ENCODE measurements at places on chromosomes 5 and 9.

GRCh38 chr5:32030686-32031085 lies 143.4 kb downstream of the GOLPH3 start:
- DNase-seq = no peak

DNA sequence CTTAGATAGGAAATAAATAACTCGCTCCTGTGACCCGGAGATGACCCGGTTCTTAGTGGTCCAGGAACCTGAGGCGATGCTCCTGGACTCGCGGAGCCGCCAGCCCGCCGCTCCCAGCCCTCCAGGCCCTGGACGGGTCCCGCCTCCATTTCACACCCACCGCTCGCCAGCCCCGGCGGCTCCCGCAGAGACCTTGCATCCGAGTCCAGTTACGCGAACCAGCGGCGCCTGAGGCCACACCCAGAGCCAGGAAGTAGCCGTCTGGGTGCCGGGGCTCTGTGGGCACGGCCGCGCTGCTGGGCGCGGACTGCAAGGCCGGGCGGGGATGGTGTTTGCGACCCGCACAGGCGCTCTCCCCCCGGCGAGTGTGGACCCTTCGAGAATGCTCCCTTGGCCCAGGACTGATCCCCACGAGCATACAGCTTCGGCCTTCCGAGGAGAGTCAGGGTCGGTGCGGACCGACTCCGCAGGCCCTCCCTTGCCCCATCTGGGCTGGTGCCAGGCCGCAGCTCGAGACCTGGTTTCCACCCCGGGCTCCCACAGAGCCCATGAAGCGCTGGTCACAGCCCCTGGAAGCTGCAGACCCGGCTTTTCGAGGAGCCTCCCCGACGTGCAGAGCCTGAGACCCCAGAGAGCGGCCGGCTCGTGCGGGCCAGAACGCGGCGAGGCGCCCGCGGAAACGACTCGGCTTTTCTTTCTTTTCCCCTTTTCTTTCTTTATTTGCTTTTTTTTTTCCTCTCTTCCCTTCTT lies 5.2 kb upstream of the BARX1 start:
- DNase-seq = no peak

DNA sequence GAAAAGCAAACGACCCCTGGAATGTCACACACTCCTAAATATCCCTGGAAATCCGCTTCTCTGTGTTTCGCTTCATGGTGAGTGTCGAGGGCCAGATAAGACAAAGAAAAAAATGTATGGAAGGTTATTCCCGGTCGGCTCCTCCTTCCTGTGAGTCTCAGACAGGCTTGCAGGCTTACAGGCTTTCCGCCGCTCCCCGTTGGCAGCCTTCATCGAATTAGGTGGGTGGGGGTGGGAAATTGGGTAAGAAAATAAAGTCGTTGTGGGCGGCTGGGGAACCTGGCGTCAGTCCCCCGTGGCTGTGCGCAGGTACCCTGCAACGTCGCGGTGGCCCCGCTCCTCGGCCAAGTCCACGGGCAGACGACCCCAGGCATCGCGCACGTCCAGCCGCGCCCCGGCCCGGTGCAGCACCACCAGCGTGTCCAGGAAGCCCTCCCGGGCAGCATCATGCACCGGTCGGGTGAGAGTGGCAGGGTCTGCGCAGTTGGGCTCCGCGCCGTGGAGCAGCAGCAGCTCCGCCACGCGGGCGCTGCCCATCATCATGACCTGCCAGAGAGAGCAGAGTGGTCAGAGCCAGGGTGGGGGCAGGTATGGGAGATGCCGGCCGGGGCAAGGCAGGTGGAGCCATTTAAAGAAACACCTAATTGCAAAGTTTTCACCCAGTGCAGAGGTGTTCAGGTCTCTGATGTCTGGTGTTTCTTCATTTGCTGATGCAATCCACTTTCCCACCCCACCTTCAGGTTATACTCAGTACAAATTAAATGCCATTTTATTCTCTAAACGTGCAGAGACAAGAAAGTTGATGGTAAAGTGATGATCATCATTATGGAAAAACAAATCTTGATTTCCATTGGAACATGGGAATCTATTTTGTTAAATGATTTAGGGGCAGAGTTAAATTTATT lies 3.2 kb downstream of the CDKN2B start:
- no peak for DNase-seq

DNA sequence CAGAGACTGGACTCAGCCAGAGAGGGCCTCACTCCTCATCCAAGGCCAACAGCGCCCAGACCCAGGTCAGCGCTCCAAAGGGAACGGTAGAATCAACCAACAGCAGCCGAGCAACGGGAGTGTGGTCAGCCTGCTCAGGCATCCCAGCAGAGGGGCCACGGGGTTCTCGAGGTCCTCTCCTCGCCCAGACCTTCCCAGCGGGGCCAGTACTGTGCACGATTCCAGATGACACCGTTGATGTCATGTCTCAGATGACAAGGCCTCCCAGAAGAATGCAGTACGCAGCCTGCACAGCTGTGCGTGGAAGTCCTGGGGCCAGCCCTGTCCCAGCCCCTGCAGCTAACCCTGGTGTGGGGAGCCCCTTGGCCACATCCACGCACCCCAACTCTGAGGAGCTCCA lies 141.0 kb upstream of the PPP1R26 start:
- DNase-seq = no peak

DNA sequence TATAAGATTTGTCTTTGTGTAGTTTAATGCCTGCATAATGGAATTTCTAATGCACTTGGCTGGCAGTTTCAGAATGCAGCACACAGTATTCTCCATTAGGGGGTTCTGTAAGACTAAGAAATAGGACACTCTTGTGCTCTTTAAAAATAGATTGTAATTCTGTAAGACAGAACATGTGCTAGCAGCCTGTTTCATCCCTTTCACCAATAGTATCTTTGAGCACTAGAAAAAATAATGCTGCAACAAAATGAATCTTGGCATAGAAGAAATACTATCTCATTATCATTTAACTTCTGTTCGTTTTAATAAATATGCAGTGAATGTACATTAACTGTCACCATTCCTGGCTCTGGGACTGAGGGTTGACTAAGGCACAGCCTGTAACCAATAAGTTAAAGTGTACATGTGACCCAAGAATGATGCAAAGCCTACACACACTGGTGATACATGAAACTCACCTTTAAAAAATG lies 23.8 kb upstream of the ZNF622 start:
- DNase-seq = no peak

DNA sequence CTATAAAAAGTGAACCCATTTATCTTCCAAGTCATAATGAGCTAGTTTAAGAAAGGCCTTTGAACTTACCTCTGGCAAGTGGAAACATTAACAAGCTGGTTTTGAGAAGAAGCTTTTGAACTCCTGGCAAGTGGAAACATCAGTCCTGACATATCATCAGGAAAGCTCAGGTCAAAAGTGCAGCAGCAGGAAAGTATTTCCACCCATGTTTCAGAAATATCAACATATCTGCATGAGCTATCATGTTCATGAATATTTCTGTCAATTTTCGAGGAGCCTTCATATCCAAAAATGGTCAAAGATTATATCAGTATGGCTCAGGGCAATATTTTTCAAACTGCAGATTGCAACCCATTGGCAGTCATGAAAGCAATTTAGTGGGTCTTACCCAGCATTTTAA lies 133.9 kb downstream of the PLK2 start:
- no peak for DNase-seq

- no peak for DNase-seq
Observed at GRCh38 chr5:138459311-138459933, 5.9 kb upstream of the EGR1 start.

- no peak for DNase-seq
Observed at GRCh38 chr9:2810420-2811075, 33.3 kb downstream of the PUM3 start.

DNA sequence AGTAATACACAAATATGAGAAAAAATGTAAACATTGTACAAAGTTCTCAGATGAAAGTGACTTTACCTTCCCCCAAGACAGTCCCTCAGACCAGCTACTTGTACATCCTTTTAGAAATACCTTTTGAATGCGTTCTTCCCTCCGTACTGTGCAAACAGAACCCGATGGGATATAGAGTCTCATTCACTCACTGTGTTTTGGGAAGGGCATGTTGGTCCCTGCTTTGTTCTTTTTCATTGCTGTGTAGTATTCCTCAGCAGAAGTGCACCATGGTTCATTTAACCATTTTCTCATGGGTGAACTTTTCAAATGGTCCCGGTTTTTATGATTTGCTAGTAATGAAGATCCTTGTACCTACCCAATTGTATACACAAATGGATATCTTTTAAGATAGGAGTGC lies 94.4 kb downstream of the ANKRD33B start:
- no peak for DNase-seq

DNA sequence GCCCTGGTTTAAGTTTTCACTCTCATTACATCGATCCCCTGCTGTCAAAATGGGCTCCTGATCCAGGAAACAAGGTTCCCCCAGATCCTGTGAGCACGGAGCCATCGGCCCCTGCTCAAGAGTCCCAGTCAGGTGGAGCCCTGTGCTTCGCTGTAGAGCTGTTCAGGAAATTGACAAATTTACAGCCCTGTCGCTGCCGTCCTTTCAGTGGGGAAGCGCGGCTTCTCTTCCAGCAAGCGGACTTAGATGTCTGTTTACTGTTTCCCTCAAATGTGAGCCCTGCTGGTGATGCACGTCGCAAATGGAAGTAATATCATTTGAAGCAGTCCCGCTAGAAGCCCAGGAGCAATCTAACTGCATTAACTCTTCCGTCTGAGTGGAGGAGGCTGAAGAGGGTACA lies 760.9 kb upstream of the WWC1 start:
- no peak for DNase-seq

GRCh38 chr5:81768935-81769452 lies 18.1 kb upstream of the SSBP2 start:
- no peak for DNase-seq

- DNase-seq = no peak
Observed at GRCh38 chr9:134123764-134124128, 12.1 kb upstream of the WDR5 start.

DNA sequence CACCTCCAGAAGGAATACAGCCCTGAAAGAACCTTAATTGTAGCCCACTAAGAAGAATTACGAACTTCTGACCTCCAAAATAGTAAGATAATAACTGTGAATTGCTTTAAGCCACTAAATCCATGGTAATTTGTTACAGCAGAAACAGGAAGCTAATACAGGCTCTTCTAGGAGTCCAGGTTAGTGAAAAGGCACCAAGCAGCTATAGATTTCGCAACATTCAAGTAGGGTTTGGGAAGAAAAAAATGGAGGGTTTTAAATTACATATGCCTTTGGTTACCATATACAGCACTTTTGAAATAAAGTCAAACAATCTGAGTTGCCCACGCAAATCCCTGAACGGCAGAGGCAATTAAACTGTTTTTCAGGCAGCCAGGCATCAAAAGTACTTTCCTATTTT lies 1.7 kb upstream of the ACTL7A start:
- DNase-seq = no peak

DNA sequence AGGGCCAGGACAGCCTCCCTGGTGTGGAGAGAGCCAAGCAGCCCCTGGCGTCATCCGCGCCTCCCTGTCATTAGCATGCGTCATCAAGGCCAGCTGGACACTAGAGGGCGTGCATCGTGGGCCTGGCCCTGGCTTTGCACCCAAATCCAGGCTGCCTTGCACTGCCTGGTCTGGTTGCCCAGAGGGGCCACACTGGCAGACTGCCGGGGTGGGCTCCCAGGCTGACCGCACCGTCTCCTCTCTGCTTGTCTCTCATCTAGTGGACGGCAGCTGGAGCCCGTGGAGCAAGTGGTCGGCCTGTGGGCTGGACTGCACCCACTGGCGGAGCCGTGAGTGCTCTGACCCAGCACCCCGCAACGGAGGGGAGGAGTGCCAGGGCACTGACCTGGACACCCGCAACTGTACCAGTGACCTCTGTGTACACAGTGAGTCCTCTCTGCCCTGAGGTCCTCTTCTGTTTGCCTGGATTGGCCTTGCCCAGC lies 29.0 kb downstream of the HK3 start:
- no peak for DNase-seq

DNA sequence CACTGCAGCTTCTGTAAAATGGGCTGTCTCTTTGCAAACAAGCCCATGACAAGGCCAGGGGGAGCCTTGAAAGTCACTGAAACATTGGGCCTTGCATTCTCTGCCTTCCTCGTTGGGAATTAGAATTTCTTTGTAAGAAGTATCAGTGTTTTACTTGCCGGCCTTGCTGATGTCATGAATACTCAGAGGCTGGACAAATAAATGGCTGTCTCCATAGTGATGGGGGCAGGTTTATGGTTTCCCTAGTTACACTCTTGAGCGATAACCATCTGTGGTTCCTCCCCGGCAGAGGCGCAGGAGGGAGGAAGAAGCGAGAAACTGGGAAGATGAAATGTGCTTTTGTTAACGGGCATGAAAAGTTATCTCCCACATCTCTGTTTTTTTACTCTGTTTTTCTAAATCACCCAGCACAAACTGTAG lies 272.7 kb upstream of the PANK3 start:
- DNase-seq = no peak

DNA sequence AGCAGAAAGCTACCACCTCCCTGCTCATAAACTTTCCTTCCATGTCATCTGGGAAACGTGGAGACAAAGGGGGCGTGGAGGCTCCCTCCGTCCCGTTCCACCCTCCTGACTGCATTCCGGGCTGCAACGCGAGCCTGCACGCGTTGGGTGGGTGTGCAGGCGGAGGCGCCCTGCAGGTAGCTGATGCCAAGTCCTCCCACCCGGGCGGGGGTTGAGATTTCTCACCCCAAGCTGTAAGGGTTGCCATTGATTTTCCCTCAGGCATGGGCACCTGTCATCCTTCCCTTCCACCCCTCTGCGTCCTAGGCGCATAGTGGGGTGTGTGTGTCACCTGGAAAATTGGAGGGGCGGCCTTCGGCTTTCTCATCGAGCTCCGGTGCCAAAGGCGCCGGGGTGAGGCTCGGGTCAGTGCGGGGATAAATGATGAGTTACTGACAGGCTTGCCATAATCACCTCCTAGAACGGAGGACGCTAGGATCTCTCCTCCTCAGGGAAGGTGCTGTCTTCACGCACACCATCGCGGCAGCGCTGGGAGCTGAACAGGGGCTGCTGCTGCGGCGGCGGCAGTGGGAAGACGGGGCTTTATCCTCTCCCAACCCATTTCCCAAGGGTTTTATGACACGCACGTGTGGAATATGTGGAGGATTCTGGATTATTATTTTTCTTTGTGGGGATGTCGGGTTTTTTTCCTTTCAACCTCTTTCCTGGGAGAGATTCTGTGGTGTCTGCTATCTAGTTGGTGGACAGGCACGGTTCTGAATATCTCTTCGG lies 973 bp downstream of the PLPPR1 start:
- no peak for DNase-seq

GRCh38 chr5:124713595-124713994 lies 32.8 kb downstream of the ZNF608 start:
- DNase-seq = no peak

- no peak for DNase-seq
Observed at GRCh38 chr9:132409828-132410528, at the start of gene CFAP77. CFAP77 (plus strand) TSS chr9:132410211; CDS start chr9:132410272, 61 bp downstream.

- DNase-seq = no peak
Observed at GRCh38 chr5:75037106-75037505, 15.3 kb downstream of the GCNT4 start.

DNA sequence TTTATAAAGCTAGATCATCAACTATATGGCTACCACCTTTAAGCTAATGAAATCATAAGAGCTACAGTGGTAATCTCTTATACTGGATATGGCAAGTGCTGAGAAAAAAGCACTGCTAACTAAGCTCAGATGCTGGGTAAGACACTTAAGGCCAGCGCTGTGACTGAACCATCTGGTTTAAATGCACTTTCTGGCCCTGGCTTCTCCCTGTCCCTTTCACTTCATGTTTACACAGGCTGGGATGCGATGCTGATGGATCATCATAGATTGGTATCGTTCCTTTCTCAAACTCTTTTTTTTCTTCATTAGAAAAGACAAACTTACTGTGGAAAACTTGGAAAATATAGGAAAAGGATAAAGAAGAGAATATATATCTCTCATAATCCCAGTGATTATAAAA lies 52.3 kb downstream of the KIF24 start:
- no peak for DNase-seq

- DNase-seq = no peak
Observed at GRCh38 chr5:170301149-170301548, 3.6 kb upstream of the LCP2 start.
